GM12878 (cell line): ENCODE measurements at places on chromosomes 6 and 20.

DNA sequence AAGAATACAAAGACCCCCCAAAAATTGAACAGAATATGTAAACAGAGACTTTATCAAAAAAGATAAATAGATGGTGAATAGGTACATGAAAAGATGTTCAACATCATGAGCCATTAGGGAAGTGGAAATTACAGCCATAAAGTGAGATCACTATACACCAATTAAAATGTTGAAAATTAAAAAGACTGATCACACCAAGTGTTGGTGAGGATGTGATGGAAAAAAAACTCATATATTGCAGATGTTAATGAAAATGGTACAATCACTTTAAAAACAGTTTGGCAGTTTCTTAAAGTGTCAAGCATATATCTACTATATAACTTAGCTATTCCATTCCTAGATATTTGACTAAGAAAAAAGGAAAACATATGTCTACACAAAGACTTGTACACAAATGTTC is 280.5 kb downstream of the DHX35 start:
- DNase-seq: no peak

- no peak for DNase-seq
Observed at GRCh38 chr6:7169296-7169721, 61.5 kb downstream of the RREB1 start.

DNA sequence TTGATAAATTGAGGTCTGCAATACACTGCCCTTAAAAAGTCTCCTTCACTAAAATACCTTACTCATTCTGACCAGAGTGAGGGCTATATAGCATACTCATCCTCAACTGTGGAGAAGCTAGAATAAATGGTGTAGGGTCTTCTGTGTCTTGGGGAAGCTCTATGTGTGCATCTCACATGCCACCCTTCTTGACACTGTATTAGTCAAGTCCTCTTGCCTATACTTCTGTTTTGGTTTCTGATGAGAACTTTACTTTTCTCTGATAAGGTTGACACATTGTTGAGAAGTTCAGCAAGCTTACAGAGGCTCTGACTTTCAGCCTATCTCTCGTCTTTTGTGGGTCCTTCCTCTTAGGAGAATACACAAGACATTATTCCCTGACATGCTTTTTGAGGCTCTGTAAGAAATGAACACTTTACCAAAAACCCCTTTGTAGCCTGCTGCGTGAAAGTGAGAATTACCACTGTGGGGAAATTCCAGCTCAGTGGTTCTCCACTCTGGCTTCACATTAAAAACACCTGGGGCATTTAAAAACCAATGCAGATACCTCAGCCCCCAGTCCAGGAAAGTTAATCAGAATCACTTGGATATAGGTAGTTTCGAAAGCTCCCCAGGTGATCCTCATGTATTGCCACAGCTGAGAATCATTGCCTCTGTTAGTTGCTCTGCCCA is 372.1 kb upstream of the HS3ST5 start:
- DNase-seq: peak; percentile 37

- no peak for DNase-seq
Observed at GRCh38 chr6:2477666-2478065, 232.3 kb upstream of the GMDS start.

DNA sequence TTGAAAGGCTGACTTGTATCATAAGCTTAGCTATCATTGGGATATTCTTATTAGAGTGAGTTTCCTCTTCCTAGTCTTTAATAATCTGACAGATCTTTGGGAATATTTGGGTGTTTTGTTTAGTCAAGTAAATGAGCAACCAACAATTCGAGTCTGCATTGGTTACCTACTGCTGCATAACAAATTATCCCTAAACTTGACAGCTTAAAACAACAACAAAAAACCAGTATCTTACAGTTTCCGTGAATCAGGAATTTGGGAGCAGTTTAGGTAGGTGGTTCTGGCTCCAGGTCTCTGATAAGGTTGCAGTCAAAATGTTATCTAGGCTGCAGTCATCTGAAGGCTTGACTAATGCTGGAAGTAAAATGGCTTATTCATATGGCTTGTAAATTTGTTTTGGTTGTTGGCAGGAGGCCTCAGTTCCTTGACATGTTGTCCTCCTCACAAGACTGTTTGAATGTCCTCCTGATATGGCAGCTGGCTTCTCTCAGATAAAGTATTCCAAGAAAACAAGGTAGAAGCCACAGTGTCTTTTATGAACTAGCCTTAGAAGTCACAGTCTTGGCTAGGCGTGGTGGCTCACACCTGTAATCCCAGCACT is 7.2 kb downstream of the GTF3C6 start:
- no peak for DNase-seq

- no peak for DNase-seq
Observed at GRCh38 chr6:81084776-81085430, 667.6 kb downstream of the TENT5A start.

DNA sequence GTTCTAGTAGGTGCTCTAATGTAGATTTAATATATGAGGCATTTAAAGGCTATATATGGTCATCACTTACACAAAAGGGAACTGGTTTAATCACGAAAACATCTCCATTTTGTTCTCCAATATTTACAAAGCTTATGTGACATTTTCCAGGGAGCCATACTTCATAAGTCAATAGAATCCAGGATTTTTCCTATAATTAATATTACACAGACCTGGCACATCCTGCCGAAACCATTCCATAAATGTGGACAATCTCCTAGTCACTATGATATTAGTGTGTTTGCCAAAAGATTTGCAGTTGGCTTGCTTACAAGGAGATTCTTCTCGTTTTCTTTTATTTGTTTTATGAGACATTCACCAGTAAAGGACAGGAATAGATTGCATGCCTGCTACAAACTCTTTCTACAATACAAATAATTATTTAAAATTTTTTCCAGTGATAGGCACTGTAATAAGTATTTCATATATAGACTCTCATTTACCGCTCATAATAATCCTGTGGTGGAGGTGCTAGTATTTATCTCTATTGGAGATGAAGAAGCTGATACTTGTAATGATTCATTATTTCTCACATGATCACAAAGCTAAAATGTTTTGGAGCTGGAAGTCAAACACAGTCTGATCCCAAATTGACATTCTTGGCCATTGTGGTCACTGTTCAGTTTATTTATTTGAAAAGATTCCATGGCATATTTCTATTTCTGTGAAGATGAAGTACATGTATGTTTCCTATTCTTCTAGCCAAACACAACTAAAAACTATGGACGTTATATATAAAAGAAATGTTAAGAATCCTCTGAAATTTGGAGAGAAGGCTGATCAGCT is 597.0 kb downstream of the HTR1B start:
- DNase-seq: no peak

DNA sequence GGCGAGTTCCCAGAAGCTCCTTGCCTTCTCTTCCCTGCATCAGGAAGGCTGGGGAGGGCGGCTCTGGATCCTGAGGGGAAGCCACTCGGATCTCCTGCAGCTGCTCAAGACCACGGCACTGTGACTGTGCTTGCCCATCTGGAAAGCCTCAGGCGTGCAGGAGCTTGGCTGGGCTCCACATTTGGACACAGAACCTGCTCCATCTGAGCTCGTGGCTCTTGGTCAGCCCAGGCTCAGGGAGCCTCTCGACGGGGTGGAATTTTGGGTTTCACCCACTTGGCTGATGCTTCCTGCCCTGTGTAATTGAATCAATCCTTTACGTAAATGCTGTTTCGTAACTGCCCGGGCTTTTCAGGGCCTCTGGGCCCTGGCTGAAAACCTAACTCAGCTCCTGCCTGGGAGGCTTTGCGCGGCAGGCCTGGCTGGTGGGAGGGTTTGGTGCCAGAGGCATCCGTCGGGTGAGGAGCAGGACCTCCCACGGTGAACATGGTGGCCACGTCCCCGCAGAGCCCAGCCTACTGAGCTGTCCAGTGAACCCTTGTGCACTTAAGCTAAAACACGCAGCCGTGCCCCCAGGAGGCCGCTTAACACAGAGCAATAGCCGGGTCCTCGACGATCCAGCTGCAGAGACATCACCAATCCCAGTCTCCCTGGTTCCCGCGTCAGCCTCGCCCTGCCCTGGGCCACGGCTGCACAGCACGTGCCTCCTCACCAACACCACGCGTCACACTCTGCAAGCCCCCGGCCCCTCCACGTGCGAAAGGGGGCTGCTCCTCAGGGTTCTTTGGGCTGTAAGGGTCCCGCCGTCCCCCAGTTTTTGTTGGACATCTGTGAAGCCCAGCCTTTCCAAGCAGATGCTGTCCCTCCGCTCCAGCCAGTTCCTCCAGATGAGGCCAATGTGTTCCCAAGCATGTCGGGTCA is 241.0 kb downstream of the DLL1 start:
- no peak for DNase-seq

- DNase-seq: no peak
Observed at GRCh38 chr20:15158533-15158932, 821.1 kb upstream of the FLRT3 start.

DNA sequence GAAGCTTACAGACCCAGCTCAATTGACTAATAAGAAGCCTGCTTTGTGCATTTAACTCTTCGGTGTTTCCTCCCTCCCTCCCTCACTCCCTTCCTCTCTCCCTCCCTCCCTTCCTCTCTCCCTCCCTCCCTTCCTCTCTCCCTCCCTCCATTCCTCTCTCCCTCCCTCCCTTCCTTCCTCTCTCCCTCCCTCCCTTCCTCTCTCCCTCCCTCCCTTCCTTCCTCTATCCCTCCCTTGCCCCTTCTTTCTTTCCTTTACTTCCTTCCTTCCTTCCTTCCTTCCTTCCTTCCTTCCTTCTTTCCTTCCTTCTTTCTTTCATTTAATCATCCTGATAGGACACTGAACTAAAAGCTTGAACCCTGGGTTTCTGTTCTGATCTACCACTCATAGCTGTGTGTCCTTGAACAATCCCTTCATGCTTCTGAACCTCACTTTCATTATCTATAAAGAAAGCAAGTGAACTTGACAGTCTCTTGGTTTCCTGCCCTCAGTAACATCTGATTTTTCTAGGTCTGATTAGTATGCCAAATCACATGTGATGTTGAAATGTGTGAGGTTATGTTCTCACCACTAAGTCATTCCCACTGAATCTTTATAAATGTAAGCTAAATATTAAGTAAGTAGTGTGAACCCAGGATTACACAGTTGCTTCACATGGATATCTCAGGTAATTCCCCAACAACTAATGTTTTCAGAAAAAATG is 132.3 kb upstream of the BMP2 start:
- no peak for DNase-seq

DNA sequence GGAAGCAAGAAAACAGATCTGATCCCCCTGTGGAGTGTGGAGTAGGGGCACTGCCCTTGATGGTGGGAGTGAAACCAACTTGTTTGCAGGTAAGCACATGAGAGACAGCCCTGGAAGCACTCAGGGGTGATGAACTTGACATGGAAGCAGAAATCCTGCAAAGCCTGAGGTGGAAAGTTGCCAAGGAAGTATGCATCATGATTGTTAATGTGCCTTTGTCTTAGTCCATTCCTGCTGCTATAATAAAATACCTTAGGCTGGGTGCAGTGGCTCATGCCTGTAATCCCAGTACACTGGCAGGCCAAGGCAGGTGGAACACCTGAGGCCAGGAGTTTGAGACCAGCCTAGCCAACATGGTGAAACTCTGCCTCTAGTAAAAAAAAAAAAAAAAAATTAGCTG is 40.2 kb upstream of the IFNGR1 start:
- DNase-seq: no peak

DNA sequence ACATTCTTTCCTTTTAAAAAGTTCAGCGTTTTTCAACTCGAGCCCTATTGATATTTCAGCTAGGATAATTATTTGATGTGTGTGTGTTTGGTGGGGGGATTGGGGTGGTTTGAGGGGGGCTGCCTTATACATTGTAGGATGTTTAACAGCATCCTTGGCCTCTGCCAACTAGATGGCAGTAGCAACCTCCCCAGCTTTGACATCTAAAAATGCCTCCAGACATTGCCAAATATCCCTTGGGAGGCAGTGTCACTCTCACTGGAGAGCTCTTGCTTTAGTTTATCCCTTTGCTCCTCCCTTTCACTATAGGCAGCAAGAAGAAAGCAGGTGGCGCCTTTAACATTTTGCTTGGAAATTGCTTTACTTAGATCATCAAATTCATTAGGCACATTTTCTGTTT is 14.6 kb upstream of the TP53TG5 start:
- DNase-seq: no peak

DNA sequence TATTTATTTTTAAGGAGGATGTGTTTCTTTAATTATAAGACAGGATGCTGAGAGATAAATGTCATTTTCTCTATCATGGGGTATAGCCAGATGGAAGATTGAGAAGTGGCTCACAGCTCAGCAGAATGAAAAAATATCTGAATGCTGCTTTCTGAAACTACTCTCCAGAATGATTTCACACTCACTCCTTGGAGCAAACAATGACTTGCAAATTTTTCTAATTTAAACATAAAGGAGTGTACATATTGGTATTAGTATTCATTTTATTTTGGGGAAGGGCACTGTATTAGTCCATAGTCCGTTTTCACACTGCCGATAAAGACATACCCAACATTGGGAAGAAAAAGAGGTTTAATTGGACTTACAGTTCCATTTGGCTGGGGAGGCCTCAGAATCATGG is 52.4 kb upstream of the TRIM26 start:
- no peak for DNase-seq

DNA sequence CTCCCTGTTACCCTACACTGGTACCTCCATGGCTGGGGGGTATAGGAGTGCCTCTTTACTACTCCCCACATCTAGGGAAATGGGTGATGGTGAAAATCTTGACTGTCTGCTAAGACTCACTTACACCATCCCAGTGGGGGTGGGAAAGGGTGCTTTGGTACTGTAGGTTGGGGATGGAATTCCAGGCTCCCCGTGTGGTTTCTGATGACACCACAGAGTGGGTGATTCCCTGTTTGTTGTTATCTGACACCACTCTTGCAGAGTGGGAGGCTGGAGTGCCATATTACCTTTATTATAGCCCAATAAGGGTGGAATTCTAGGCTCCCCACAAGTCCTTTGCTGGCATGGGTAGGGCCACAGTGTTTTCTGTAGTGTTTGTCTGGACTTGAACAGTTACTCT is 264.6 kb upstream of the MAN1A1 start:
- DNase-seq: no peak

GRCh38 chr20:45308117-45308778 is at the start of gene MATN4:
TSS of gene MATN4 (minus strand) at chr20:45308299. CDS start at chr20:45305582, 2,717 bp downstream.
- DNase-seq: no peak

- DNase-seq: no peak
Observed at GRCh38 chr6:143575901-143576426, 64.4 kb upstream of the FUCA2 start.

GRCh38 chr6:106939208-106939607 is 35.3 kb downstream of the CD24 start:
- DNase-seq: no peak

DNA sequence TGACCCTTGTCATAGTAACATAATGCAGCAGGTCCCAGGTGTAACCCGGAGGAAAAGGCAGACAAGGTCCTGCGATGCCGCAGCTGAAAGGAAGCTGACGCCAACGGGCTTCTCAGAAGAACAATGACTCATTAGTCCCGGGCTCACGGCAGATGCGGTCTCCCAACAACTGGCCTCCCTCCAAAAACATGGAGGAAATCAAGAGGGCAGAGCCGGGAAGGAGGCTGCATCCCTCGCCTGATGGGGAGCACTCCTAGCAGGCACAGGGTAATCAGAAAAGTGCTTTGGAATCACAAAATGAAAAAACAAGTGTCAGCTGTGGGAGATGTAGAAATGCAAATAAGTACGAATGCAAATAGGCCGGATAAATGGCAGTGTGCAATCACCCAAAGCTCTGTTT is 165.2 kb upstream of the AGPAT4 start:
- no peak for DNase-seq
